Muscle of arm (tissue), 14 donors: ENCODE measurements at places on chromosomes 16 and 17.

DNA sequence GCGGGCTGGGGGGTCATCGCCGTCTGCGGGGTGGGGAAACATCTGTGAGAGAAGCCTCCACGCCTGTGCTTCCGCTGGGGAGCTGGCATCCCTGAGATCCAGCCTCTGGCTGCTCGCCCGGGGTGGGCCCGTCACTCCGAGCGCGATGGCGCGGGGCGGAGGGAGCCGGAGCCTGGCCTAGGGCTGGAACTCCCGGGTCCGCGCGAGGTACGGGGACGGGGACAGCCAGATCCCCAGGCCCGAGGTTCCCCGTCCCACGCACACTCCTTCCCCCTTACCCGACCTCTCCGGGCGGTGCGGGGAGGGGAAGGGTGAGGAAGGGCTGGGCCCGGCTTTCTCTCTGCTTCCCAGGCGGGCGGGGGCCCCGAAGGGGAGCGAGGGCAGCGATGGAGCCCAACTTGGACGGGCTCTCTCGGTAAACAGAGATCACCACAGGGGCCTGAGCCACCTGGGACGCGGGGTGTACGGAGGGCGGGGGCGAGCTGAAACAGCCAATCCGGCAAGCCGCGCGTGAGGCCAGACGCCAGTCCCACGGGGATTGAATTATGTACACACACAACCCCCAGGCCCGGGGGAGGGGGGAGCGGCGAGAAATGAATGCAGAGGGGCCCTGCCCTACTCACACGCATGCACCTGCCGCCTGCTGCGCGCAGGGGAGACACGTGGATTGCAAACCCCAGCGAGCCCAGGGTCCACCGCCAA, at the start of gene SLC16A11:
SLC16A11 (minus strand) TSS at position 596 of the 702 bp plus-strand sequence; CDS start at position 17, 579 bp downstream.
- DNase-seq = no peak

DNA sequence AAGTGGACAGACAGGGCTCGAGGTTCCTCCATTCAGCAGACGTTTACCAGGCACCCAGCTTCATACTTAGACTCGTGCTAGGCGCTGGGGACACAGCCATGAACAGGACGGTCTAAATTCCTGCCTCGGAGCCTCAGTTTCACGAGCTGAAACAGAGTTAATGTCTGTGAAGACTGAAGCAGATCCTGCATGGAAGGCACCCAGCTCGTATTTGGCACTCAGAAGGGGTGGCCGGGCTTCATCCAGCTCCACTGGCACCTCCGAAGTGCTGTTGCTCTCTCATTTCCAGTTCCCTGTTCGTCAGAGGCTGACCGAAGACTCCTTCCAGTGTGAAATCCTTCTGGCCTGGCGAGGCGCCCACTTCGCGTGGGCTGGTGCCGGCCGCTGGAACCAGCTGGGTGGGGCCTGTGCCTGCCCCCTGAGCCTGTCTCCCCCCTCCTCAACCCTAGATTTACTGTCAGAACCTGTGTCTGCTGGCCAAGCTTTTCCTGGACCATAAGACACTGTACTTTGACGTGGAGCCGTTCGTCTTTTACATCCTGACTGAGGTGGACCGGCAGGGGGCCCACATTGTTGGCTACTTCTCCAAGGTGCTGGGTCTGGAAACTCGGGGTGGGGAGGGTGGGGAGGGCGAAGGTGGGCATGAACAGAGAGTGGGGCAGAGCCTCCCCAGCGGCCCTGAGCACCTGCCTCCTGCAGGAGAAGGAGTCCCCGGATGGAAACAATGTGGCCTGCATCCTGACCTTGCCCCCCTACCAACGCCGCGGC, 5.8 kb downstream of the PRSS8 start:
- no peak for DNase-seq

GRCh38 chr17:76383546-76384221, 725 bp upstream of the SPHK1 start:
- DNase-seq = no peak

- no peak for DNase-seq
Observed at GRCh38 chr16:75754141-75754540, 27.9 kb upstream of the CPHXL start.

- no peak for DNase-seq
Observed at GRCh38 chr16:76524769-76525168, 247.6 kb downstream of the CNTNAP4 start.

- DNase-seq = no peak
Observed at GRCh38 chr16:31131841-31132271, 3.7 kb downstream of the PRSS8 start.
